ENCODE measurements at places on chromosomes 3 and 15.

GRCh38 chr15:57297163-57297593, 79.1 kb upstream of the CGNL1 start:
- DNase-seq, result no peak

- no peak for DNase-seq
These were observed 731.1 kb upstream of the SGO1 start for GRCh38 chr3:20916951-20917606.

- DNase-seq, result no peak
These were observed 48.7 kb upstream of the WDR72 start for GRCh38 chr15:53808058-53808706.

DNA sequence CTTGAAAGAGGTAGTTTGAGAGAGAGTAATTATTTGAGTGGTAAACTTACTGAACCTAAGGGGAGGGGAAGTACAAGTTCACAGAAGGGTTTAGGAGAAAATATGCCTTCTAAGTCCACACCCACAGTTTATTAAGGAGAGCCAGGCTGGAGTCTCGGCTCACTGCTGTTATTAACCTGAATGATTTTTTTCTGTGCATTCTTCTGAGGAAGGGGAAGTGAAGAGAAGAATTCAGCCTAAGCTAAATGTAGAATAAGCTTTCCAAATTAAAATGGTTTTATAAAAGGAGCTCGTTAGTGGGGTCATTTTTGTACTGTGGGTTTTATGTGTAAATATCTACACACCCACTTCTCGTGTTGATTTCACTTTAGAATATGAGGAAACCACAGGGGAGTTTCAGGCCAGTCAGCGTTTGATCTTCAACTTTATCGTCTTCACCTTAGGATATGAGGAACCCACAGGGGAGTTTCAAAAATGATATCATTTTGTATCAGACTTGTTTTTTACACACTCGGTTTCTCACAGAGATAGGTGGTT, 1.5 kb downstream of the WHAMM start:
- no peak for DNase-seq

DNA sequence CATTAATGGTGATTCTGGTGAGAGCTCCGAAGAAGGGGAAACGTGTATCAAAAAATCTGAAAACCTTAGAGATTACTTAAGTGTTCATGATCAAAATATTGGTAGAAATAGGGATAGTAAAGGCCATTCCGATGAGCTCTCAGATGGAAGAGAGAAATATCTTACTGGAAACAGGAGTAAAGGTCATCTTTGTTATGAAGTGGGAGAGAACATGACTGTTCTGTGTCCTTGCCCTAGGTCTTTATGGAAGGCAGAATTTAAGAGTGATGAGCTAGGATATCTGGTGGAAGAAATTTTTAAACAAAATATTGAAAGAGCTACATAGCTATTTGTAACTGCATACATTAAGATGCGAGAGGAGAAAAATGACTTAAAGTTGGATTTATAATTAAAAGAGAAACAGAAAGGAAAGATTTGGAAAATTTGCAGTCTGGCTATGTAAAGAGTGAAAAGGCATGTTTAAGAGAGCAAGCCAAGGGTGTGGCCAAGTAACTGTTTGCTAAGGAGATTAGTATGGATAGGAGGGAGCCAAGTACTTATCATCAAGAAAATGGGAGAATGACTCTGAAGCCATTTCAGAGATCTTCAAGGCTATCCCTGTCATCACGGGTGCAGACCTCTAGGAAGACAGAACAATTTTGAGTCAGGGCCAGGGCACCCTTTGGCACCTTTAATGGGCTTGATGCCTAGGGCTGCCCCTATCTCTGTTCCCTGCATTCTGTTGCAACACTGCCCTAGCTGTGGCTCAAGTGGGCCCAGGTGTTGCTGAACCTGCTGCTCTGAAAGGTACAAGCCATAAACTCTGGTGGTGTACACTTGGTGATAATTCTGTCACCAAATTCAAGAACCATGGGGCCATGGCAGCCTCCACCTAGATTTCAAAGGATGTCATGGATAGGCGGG, 27.3 kb downstream of the SLMAP start:
- DNase-seq, result no peak

- no peak for DNase-seq
These were observed 24.2 kb downstream of the PFKFB4 start for GRCh38 chr3:48532271-48532976.

GRCh38 chr3:133277813-133278212, 122.0 kb upstream of the BFSP2 start:
- DNase-seq, result no peak

- no peak for DNase-seq
These were observed 79.0 kb upstream of the SGO1 start for GRCh38 chr3:20264900-20265567.

DNA sequence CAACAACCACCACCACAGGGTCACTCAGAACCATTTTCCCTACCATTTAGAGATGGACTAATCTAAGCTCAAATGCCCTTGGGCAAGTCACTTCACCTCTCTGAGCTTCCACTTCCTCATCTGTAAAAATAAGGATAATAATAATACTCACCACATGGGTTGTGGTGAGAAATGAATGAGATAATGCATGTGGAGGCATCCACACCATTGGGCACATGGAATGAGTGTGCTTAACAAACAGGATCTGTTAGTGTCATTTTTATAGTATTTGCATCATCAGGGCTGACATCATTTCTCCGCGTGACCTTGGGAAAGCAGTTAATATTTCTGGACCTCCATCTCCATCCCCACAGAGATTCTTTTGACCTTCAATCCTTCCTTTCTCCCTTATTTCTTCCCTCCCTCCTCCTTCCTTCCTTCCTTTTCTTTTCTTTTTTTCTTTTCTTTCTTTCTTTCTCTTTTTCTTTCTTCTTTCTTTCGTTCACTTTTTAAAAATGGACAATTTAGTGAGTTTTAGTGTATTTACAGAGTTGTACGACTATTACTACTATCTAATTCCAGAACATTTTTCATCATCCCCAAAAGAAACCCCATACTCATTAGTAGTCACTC, 7.7 kb upstream of the RFT1 start:
- DNase-seq, result no peak

DNA sequence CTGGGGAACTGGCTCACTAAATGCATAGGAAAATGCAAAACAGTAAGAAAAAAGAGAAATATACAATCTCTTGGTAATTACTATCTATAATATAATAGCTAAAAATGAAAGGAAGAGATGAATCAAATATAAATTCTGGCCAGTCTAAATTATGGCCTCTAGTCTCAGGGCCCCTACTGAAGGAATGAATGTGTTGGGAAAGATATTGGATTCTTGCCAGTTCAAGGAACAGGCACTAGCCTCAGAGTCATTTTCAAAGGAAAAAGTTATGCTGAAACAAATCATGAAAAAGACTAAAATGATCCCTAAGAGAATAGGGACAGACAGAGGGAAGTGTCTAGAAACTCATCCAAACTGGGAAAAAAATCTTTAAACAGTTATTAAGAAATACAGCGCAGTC, 62.4 kb downstream of the C3orf80 start:
- no peak for DNase-seq

DNA sequence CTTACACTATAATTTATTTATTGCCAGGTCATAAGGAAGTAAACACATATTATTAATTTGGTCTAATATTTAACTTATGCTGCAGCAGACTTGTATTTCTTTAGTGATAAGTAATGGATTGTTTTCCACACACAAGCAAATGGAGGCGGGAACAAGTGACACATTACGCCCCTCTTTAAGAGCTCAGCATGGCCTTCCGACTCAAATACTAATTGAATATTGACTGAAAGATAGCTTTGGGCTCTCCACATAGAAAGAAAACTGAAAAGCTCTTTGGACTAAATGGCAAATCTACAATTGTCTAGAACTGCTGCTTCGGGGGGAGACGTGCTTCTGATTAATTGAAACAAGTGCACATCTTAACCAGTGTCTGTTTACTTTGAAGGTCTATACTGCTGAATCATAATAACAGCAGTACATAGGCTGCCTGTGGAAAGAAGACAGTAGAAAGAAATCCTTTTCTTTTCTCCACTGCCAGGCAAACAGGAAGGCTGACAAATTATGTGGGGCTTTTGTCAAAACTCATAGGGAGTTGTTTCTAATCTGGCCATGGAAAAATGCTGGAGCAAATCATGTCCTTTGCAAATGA, 15.9 kb downstream of the CADPS start:
- DNase-seq, result no peak

DNA sequence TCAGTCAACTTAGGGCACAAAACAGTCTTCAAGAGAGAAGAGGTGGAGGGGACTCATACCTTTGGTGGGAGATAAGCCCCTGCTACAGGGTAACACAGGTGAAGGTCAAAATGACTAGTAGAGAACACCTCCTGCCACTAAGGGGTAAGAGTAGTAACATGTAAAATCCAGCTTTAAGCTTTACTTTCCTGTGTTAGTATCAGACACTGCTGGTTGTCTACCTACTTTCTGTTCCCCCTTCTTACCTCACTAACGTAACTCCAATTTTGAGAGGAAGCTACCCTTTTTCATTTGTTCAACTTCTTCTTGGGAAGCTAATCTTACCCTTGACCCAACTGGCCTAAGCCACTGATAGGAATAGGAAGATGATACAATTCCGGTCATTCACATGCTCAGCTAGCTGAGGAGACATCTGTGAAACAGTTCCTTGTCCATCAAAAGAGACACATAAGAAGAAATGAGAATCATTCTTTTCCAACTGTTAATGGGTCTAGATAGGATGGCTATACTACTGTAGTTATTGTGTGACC, 826.8 kb upstream of the CFAP20DC start:
- DNase-seq, result no peak

DNA sequence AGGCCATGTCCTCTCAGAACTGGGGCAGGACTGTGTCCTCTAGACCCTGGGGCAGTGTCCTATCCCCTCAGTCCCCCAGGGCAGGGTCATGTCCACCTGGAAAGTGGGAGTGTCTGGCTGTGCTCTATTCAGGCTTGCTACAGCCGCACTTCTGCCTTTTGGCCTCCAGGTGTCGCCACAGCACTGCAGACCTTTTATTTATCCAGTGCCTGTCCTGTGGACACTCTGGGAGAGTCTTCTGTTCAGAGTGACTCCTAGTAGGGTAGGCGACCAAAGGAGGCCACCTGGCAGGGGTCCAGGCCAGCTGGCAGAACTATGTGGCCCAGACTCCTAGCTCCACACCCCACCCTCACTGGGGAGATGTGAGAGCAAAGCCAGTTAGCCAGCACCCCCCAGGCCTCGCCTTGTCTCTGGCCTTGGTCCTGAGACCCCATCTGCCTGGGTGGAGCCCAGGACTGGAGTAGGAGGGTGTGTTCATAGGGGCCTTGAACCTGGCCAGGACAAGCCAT, 3.9 kb downstream of the TMIE start:
- no peak for DNase-seq

GRCh38 chr3:183310936-183311335, 57.9 kb downstream of the B3GNT5 start:
- no peak for DNase-seq

DNA sequence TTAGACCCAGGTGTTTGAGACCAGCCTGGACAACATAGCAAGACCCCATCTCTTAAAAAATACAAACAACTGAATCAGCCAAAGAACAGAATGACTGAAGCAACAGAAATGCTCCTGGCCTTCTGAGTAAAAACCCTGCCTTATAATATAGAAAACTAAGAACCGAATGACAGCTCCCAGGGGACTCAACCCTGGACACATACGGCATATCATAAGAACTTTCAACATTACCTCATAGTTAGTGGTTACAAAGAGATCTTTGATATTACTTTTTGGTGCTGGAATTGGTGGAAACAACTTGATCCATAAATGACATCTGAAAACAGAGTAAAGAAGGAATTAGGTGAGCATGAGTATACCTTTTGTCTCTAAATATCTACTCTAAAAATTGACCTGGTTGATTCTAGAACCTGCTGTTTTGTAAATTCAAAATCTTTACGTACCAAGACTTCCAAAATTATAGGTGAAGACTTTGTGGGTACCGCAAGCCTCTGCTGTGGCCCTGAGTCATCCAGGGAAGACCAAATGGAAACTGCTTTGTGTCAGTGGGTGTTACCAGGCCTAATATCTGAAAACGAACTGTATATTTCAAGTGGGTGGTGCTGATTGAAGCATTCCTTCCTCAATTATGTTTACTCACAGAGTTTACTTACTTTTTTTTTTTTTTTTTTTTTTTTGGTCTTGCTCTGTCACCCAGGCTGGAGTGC, 35.5 kb downstream of the IL5RA start:
- no peak for DNase-seq

- DNase-seq, result no peak
These were observed 5.8 kb downstream of the CCRL2 start for GRCh38 chr3:46412786-46413298.

DNA sequence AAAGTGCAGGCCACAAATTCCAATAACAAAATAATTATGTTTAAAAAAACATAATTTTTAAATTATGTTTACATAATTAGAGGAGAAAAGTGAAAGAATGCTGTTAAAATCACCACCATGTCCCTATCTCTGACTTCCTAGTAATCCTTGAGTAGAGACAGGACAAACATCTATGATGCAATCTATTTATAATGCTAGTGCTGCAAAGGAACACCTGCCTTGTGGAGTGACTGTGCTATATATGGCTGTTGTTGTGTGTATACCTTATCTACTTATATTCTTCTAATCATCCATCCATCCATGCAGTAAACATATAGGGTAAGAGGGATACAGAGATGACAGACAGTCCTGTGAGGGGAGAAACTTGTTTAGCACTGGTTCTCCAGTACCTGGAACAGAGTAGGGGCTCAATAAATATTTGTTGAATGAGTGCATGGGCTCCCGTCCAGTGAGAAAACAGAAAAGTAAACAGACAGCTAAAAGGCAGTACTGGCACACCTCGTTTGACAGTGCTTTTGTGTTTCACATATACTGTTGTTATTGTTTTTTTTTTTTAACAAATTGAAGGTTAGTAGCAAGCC, 229.3 kb upstream of the UBE2E1 start:
- no peak for DNase-seq

DNA sequence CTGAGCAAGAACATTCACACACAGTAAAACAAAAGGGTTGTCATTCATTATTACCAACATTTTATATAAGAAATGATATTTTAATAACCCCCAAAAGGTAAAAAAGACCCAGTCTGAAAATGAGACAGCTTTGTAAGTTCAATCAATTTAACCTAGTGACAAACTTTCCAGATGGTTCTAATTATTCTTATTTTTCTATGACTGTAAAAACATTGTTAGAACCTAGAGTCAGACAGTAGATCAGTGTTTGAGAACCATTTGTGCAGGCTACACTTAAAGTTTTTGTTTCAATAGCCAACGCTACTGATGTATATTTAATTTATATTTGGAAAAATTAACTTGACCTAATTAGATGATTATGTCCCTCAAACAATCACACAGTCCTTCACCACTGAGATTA, 708.4 kb upstream of the CBLB start:
- no peak for DNase-seq

DNA sequence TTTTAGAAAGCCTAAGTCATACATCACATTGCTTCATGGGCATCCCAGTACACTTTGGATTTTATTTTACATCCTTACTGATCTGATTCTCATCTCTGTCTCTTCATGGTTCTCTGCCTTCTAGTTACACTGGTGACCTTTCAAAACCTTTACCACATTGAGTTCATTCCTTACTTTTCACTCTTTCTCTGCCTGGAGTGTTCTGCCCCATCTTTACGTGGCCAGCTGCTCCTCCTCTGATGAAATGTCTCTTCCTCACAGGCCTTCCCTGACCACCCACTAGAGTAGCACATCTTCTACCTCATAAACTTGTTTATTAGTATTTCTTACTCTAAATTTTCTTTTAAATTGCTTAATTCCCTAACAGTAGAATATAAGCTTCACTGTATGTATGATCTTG, 17.7 kb downstream of the CTNNB1 start:
- no peak for DNase-seq
